Mucosa of descending colon (tissue), 3 donors: ENCODE measurements at places on chromosomes 6 and 20. TPM values are rescaled to one million over a fixed set of nuclear protein-coding genes. Genes with fewer than 3 reads are reported as not detected.

GRCh38 chr20:40160097-40160550 lies 528.9 kb downstream of the MAFB start:
- peak; percentile 23 for DNase-seq

- peak; percentile 47 for DNase-seq
Observed at GRCh38 chr20:29427201-29428060, 1830.0 kb upstream of the DEFB115 start.

DNA sequence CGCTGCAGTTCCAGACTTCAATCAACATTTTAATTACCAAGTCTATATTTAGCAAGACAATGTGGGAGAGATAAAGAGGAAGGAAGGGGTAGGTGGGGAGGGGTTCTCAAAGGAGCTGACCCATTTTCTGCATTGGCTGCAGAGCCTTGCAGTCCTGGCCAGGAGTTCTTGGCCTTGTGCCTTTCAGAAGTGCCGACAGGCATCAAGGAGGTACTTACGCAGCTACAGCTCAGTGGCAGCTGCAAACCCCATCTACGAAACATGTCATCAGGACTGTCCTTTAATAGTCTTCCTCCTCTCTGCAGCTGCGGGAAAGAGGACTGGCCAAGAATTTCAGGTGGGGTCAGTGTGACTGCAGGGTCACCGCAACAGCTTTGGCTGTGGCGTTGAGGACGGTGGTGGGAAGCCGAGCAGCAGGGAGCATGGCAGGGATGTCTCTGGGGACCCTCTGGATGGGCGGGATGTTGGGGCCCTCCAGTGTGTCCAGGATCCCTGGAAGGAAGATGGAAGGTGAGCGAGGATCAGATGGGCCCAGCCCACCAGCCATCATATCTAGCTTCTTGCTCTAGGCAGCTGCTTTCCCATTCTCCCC lies 1.8 kb upstream of the LRRC73 start:
- no peak for DNase-seq

DNA sequence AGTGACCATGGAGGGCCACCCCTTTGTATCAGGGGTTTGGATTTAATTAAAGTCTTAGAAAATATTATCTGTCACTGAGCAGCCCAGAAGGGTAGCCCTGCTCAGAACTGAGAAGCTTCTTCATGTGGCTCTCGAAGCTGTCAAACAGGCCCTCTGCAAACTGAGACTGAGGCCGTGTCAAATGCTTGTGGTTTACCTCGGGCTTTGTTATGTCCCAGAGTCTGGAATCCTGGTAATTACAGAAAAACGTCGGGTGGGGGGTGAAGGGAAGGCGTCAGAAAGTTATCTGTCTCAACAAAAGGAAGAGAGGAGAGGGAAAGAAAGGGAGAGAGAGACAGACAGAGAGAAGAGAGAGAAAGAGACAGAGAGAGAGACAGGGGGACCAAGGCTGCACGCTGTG lies 200.8 kb downstream of the BMP7 start:
- no peak for DNase-seq

DNA sequence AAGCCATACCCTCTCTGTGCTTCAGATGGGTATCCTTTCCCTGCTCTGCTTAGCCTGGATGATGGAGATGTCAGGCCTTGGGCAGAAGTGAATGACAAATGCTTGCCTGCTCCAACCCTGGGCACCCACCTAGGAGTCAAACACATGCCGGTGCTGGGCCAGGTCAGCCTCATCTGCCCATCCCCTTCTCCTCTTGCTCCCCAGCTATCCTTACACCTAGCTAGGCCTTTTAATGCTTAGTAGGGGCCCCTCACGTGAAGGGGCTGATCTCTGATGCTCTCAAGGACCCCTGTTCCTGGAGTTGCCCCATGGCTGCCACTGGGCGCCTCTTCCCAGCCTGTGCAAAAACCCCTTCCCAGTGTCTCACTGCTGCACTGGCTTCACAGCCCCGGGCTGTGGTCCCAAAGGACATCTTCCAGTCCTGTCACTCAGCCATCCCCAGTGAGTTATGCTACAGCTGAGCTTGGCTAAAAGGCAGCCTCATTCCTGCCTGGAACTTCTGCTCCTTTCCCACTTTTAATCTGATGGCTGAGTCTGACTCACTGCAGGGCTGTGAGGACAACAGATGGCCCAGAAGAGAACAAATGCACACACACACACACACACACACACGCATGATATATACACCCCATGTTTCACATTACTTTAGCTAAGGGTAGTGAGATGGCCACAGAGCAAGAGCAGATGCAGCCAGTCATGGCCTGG lies 12.8 kb upstream of the SDCBP2 start:
- DNase-seq, result no peak

DNA sequence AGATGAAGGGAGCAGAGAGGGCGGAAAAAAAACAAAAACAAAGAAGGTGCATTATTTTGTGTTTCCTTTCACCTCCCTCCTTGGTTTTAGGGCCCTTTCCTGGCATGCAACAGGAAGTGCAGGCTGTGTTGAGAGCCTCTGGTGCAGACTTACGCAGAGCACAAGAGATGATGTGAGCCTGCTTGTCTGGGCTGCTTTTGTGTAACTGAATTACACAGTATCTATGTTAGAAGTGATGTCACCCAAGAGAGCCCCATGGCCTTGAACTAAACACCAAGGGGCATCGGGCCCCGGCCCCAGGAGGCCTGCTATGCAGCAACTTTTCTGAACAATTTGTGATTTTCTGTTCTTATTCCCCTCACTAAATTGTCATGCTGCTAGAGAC lies 25.5 kb downstream of the GNAS start:
- no peak for DNase-seq

The SLC22A2 gene
- total RNA-seq, result not detected

GRCh38 chr6:54291738-54292137 lies 16.5 kb upstream of the TINAG start:
- no peak for DNase-seq
